ENCODE measurements at places on chromosomes 1 and 21.

GRCh38 chr1:101438359-101438758 is 201.5 kb downstream of the S1PR1 start:
- peak; percentile 5 for DNase-seq

GRCh38 chr1:214067397-214067796 is 79.6 kb downstream of the PROX1 start:
- DNase-seq: no peak

DNA sequence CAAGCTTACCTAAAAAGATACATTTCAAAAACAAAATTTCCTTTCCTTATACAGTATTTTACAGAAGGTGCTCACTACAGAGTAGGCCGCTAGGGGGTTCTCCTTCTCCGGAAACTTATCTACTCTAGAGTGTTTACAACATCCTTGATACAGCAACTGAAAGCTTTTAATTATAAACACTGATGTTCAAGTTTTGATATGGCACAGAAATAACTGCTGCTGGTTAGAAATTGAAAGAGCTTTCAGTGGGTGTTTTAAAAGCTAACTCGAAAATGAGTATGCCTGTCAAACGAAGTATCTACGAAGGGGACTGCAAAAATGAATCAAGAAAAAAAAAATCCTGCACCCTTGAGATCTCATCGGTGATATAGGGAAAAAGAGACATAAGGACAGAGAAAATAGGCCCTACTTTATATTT is 1.0 kb downstream of the YOD1 start:
- peak; percentile 33 for DNase-seq

DNA sequence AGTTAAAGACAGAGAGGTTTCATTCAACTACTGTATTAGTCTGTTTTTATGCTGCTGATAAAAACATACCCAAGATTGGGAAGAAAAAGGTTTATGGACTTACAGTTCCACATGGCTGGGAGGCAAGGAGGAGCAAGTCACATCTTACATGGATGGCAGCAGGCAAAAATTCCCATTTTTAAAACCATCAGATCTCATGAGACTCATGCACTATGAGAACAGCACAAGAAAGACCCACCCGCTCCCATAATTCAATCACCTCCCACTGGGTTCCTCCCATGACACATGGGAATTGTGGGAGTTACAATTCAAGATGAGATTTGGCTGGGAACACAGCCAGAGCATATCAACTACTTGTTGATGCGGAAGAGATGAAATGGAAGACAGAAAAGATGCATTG is 9.2 kb downstream of the GPR161 start:
- DNase-seq: no peak

DNA sequence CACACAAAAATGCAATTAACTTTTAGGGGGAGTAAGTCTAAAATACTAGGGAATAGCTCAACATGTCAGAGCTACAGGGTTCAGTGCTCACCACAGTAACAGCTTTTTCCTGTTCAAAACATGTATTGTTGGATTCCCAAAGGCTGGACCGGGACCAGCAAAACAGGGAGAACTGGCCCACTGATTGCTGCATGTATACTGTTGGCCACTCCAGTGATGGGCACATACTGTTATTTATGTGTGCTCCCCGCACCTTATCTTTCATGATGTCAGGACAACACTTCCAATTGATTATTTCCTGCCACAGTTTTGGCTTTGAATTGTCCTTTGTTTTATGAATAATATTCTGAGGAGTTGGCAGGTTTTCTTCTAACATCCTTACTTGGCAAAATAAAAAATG is 50.7 kb downstream of the HMGB4 start:
- DNase-seq: no peak

- DNase-seq: peak; percentile 70
These were observed 79.7 kb downstream of the KIF26B start for GRCh38 chr1:245234217-245235081.

- no peak for DNase-seq
These were observed 15.5 kb downstream of the EEIG2 start for GRCh38 chr1:108575375-108575774.

DNA sequence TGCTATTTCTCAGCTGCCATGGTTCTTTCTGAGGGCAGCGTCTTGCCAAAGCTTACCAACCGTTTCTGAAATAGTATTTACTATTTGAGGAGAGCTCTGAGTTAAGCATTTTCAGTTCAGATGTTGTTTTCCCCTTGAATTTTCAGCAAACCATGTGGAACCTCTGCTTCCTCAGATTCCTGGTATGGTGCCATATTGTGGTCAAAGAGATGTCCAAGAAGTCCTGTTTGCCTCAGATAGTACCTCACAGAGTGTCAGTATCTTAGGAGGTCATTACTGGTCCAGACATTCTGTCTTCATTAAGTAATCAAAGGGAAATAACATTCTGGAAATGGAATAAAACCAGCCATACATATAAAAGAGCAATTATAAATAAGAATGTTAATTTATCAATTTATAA is 36.6 kb downstream of the VANGL2 start:
- no peak for DNase-seq

GRCh38 chr1:25550155-25550506 is 6.7 kb downstream of the LDLRAP1 start:
- no peak for DNase-seq

DNA sequence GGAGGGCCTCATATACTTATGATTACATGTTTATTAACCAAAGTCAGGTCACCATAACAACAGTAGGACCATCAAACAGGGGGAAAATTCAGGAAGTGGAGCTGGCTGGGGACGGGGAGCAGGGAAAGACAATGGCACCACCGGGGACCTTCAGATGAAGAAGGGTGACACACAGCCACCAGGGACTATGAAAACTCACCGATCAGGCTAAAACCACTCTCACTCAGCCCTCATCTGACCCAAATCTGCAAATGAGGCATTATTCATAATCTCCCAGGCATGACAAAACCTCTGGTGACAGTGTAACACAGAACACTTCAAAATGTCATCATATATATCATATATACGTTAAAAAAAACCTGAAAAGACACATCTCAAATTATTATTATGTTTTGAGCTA is 11.2 kb downstream of the MKNK1 start:
- no peak for DNase-seq

GRCh38 chr21:46098303-46099141 is 610 bp downstream of the COL6A2 start:
- no peak for DNase-seq

DNA sequence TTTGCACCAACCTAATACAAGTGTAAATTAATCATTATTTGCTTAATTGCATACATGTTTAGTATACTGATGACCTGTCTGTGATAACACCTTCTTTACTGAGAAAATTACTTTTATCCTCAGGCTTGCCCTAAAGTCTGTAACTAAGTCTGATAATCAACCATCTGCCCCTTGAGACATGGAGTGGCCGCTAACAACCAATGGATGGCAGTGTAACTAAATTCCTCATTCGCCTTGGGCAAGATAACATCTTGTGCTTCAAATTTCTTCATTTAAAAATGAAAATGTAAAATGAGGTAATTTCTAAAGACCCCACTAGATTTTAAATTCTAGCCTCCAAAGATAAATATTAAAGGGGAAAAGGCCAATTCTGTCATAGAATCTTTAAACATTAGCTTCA is 85.1 kb downstream of the ENAH start:
- DNase-seq: no peak

DNA sequence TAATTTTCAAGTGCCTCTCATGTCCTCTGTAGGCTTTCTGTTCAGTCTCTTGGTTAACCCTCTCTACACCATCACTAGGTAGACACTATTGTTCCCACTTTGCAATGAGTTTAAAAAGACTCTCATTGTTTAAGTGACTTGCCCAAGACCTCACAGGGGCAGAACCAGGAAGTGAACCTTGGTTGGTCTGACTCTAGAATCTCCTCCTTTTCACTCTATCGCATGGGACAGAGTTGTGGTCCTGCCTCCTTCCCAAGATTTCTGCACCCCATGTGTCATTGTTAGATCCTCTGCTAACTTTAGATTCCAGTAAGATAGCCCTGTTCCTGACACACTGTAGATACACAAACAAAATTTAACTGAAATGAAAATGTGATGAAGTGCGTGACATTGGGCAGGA is 481.7 kb upstream of the USP24 start:
- DNase-seq: no peak

GRCh38 chr1:97007840-97008604 is 286.4 kb downstream of the PTBP2 start:
- DNase-seq: no peak

DNA sequence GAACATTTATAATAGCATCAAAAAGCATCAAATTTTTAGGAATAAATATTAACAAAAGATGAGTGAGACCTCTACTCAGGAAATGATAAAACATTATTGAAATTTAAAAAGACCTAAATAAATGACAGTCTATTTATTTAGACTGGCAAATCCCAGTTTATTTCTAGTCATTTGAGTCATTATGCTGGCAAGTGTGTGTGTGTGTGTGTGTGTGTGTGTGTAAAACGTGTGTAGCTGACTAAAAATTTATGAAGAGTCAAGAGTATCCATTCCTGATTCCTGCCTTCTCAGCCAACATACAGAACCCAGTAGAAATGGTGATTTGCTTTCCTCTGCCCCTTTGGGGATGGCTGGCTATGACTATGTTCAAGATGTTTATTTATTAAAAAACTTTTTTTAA is 46.2 kb downstream of the OSBPL9 start:
- DNase-seq: no peak

GRCh38 chr21:26798856-26799751 is 46.1 kb downstream of the ADAMTS1 start:
- DNase-seq: peak; percentile 81

- no peak for DNase-seq
These were observed 17.1 kb downstream of the FBLIM1 start for GRCh38 chr1:15775706-15776105.

GRCh38 chr1:111221633-111222291 is 5.8 kb upstream of the CHI3L2 start:
- DNase-seq: no peak

DNA sequence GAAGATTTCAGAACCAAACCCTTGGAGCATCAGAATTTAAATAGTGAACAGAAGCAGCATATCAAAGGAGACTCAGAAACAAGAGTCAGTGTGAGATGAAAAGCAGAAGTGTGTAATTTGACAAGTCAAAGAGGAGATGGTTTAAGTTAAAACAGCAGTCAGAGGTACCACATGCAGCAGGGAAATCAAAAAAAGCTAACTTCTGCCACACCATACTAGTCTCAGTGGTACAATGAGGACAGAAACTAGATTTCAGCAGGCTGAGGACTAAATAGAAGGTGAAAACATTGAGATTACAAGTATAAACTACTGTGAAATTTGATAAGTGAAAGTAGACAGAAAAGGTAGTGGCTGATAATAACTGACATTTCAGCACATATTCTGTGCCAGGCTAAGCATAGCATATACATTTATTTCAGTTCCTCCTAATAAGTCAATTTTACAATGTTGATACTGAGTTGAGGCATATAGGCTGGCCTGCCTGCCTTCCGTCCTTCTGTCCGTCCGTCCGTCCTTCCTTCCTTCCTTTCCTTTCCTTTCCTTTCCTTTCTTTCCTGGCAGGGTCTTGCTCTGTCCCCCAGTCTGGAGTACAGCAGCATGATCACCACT is 12.6 kb downstream of the SUCO start:
- DNase-seq: no peak

- DNase-seq: no peak
These were observed 12.3 kb upstream of the TRIM17 start for GRCh38 chr1:228429007-228429406.

GRCh38 chr1:86991549-86992186 is 77.2 kb downstream of the HS2ST1 start:
- DNase-seq: no peak

DNA sequence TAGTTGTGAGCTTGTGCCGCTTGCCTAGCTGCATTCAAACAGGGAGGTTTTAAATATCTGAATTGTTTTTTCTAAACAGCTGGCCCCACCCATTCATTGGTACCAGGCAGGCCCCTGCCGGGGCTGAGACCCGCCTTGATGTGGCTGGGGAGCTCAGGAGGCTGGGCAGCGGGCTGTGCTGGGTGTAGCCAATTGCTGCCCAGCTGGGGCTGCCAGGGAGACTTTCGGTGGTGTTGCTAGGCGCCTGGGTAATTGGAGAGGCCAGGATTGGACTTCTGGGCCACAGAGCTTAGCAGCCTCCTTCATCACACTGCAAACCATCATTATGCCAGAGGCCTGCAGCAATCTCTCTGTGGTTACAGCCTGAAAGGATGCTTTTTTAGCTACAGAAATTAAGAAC is 12.2 kb downstream of the RHBDL2 start:
- DNase-seq: peak; percentile 2

GRCh38 chr1:41894101-41894807 is 24.5 kb downstream of the HIVEP3 start:
- DNase-seq: no peak

DNA sequence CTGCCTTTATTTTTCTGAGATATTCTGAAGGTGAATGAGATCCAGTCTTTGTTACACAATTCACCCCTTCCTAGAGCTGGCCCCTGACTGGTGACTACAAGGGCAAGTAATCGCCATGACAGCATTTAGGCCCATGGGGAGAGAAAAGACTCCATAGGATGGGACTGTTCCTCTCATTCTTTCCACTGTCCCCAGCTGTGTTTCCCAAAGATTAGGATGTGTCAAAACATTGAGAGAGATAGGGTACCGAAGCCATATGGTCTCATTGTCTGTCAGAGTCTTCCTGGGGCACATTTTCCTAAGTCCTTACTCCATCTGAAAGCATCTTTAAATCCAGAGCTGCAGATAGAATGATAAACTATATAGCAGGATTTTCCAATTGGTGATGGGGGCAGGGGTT is 423.5 kb downstream of the OMA1 start:
- no peak for DNase-seq

- DNase-seq: no peak
These were observed 48.6 kb downstream of the ITSN1 start for GRCh38 chr21:33690874-33691273.

DNA sequence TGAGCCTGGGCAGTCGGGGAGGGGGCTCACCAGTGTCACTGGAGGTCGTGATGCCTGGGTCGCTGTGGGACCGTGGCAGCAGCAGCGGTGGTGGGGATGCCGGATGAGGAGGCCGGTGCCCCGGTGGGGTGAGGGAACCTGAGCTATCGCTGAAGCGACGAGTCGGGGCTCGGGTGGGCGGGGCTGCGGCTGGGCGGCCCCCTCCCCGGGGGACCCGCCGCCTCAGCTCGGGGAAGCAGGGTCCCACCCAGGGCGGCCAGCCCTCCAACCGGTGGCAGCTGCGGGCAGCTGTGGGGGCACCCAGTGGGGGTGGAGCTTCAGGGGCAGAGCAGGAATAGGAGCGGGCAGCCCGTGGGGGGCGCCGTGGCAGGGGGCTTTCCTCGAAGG is 5.0 kb downstream of the ENTREP3 start:
- no peak for DNase-seq

- no peak for DNase-seq
These were observed 15.4 kb upstream of the ZBTB21 start for GRCh38 chr21:42025376-42026081.

GRCh38 chr21:31580866-31581276 is 78.6 kb upstream of the SOD1 start:
- peak; percentile 36 for DNase-seq

DNA sequence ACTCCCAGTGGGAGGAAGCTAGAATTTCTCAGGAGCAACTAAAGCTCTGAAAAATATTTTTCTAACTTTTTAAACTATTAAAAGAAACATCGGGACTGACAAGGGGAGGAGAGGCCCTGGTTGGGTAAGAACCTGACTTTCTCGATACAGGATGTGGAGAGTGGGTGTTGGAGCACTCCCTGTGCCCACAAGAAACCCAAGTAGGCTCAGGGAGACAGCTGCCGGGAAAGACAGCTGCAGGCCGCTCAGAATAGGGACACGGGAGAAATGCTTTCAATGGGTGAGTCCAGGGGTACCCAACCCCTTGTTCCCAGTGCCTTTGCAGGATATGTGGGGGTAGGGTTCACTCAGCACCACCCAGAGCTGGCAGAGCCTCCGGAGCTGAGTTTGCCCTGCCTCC is 43.6 kb downstream of the PLEKHA6 start:
- DNase-seq: no peak

- DNase-seq: no peak
These were observed 27.2 kb upstream of the FAM3B start for GRCh38 chr21:41289431-41289830.

Data from NCI-H748 treated with DMSO at 0.1 percent for 48 hours (cell line).